ENCODE measurements at places on chromosomes 12 and 14. TPM values are rescaled to one million over a fixed set of nuclear protein-coding genes. Genes with fewer than 3 reads are reported as not detected.
A peak's percentile ranks its signal among the peaks of the same experiment; 100 is the strongest.

DDX23 gene
- 127 TPM for total RNA-seq

DNA sequence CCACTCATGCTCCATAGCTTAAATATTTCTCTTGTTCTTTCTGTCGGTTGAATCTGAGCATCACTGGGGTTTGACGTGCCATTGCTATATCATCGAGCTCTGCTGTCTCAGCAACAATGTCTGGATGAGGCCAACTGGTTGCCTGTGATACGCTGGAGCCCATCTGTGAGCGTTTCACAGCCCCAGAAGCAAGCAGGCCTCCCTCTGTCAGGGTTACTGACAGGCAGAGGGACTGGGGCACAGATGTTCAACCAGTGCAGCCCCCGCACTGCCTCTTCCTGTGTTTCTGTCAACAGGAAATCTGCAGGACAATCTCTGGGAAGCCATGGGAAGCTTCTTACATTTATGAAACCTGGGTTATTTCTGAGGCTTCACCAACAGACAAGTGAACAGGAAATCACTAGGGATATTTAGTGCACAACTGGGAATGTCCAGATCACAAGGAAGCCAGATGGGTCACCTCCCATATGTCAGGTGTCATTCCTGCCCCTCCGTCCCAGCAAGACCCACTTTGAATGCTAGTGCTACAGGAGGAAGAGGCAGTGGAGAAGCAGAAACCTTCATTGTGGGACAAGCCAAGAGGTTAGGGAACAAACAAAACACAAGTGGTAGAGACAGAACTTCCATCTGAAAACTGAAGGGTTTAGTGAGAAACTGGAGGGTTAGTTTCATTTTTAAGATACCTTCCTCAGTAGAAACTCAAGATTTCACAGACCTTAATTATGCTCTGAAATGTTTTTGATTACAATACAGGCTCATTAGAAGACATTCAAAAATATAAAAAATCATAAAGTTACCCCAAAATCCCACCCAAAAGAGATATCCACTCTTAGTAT, 24.1 kb downstream of the DMAC2L start:
- no peak for DNase-seq

GRCh38 chr12:62716866-62717525, 218.0 kb downstream of the PPM1H start:
- no peak for DNase-seq

GRCh38 chr12:15924956-15925355, 13.8 kb downstream of the DERA start:
- DNase-seq = no peak

- no peak for DNase-seq
Measured at GRCh38 chr12:52413202-52413601, 7.1 kb upstream of the KRT82 start.

SERPINA1 gene
- 0.53 TPM for total RNA-seq

DNA sequence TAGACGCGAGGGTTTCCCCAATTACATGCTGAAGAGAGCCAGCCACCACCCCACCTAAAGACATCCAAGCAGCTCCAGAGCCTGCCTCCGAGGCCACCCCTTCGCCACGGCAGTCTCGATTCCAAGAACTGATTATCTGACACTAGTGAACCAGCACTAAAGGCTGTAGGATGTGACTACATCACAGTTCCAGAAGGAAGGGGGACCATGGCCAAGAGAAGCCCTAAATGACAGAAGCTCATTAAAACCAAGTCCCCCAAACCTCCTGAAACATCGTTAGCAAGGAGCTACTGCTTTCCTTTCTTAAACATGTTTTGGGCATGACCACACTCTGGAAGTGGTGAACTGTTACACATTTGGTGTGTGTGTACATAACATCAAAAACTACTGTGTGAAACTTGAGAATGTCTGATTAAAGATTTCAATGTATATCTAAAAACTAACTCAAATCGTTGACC, 88.2 kb downstream of the DUSP16 start:
- peak; percentile 72 for DNase-seq

GRCh38 chr12:64080319-64081007, 141.6 kb downstream of the KICS2 start:
- no peak for DNase-seq

DNA sequence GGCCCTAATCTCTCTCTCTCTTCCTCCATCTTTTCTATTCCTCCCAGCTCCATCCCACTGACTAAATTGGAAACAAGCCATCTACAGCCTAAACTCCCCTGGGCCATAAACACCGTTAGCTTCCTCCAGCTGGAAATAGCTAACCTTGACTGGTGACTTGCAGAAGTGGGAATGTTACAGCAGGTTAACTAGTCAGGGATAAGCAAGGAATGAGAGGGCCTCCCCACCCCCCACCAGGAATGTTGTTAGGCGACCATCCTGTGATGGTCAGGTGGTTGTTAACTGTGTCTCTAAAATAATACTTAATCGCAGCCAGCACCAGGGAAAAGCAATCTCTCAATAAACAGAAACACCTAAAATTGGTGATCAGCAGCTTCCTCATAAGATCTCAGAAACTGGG, 40.8 kb downstream of the MIS18BP1 start:
- no peak for DNase-seq

OR6C2 gene
- total RNA-seq = not detected

Measured in activated CD4-positive, alpha-beta memory T cell treated with anti-CD3 and anti-CD28 coated beads, Interleukin-2, amount 10 ng/mL, durations not matched to agents 7 days and 5 days (primary cell).